Endodermal cell (in vitro differentiated cells): ENCODE measurements at places on chromosomes 16 and 17. TPM values are rescaled to one million over a fixed set of nuclear protein-coding genes. Genes with fewer than 3 reads are reported as not detected.

GRCh38 chr16:50992350-50993032, 158.6 kb downstream of the SALL1 start:
- no peak for DNase-seq
- no peak overlapping the region for H3K4me3 ChIP-seq
- H3K4me1 ChIP-seq = no peaks in the 10 kb centered on the region
- no peaks in the 10 kb centered on the region for H3K27me3 ChIP-seq
- no peak overlapping the region for H3K27ac ChIP-seq
- no peaks in the 10 kb centered on the region for H3K36me3 ChIP-seq

Gene GRAP
- total RNA-seq = 0.15 and 0.45 TPM in 2 replicates

DNA sequence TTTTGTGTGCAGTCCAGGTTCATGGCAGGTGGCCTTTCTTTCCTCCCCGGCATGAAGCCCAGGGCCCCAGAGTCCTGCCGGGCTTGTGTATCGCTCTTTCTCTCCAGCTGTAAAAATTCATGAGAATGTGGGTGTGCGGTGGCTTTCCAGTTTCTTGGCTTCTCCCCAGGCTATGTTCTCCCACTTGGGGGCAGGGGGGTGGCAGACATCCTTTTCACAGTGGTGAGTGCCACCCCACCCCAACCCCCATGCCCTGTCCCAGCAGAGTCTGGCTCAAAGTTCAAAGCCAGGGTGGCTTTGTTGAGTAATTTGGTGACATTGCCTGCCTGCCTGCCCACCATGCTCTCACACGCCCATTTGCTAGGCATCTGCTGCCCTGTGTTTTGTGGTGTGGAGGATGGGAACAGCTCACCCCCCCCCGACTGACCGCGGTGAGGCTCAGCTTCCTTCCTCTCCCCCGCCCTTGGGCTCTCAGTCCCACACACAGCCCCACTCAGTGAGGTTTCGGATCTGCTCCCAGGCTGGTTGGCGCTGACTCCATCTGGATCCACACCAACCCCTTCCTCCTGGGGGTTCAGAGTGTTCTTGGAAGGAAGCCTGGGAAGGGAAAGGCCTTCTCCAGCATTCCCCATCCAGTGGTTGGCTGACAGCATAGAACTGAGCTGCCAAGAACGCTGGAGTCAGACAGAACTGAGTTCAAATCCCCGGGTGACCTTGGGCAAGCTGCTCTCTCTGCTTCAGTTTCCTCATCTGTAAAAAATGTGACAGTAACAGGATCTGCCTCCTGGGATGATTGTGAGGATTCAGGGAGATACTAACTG, 36.0 kb downstream of the CHD9 start:
- peaks cover 6% of the 10 kb centered on the region for H3K36me3 ChIP-seq
- H3K4me3 ChIP-seq = no peak overlapping the region
- H3K27ac ChIP-seq = peak overlapping the region; percentile 89
- peaks cover 18% of the 10 kb centered on the region for H3K27me3 ChIP-seq
- no peak for DNase-seq

Gene SPIRE2
- 7.3 to 14.9 TPM (median 12.9 TPM) in 3 replicates for total RNA-seq

Gene ACAP1
- 8.0 to 12.8 TPM (median 8.4 TPM) in 3 replicates for total RNA-seq

GRCh38 chr16:49849754-49850108, 6.2 kb downstream of the ZNF423 start:
- H3K4me1 ChIP-seq = peaks cover 37% of the 10 kb centered on the region
- H3K36me3 ChIP-seq = no peaks in the 10 kb centered on the region
- peak overlapping the region; percentile 21 for H3K4me3 ChIP-seq
- H3K27ac ChIP-seq = peak overlapping the region; percentile 9

Gene TTYH2
- total RNA-seq = 1.0 to 2.3 TPM (median 1.6 TPM) in 3 replicates

- H3K36me3 ChIP-seq = peaks cover 91% of the 10 kb centered on the region
- no peak overlapping the region for H3K27ac ChIP-seq
- no peaks in the 10 kb centered on the region for H3K4me1 ChIP-seq
- DNase-seq = no peak
Measured at GRCh38 chr17:41989702-41990419, 23.3 kb downstream of the CNP start.

Gene GRAPL
- 0.53 TPM in 1 of 2 replicates, not detected in the other for total RNA-seq

GRCh38 chr17:79322211-79323123, 247.8 kb downstream of the ENGASE start:
- H3K27ac ChIP-seq = no peak overlapping the region
- H3K4me3 ChIP-seq = no peak overlapping the region
- no peak for DNase-seq

GRCh38 chr16:8725513-8726178, 51.2 kb downstream of the ABAT start:
- no peaks in the 10 kb centered on the region for H3K36me3 ChIP-seq
- H3K27me3 ChIP-seq = no peaks in the 10 kb centered on the region
- no peak for DNase-seq
- H3K27ac ChIP-seq = no peak overlapping the region

Gene C17orf100
- total RNA-seq = 2.7 to 4.8 TPM (median 3.1 TPM) in 3 replicates

DNA sequence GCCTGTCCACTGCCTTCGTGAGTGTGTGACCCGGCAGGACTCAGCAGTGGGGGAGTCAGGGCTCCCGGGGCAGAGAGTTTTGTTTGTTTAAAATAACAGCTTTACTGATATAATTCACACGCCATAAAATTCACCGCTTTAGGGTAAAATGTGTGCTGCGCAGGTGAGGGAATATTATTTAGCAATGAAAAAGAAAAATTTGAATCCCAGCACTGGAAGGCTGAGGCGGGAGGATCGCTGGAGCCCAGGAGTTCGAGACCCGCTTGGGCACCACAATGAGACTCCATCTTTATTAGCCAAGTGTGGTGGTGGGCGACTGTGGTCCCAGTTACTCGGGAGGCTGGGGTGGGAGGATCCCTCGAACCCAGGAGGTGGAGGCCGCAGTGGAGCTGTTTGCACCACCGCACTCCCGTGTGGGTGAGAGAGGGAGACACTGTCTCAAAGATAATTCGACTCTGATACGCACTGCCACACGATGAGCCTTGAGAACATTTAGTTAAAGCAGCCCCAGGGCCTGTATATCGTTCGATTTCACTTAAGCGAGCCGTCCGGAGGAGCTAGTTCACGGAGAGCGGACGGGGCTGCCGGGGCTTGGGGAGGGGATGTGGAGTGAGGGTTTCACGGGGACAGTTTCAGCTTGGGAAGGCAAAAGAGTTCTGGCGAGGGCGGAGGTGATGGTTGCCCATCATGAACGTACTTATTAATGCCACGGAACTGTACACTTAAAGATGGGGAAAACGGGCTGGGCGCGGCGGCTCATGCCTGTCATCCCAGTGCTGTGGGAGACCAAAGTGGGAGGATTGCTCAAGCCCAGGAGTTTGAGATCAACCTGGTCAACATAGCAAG, 10.2 kb downstream of the TELO2 start:
- no peaks in the 10 kb centered on the region for H3K4me1 ChIP-seq
- H3K36me3 ChIP-seq = peaks cover 21% of the 10 kb centered on the region
- DNase-seq = no peak

DNA sequence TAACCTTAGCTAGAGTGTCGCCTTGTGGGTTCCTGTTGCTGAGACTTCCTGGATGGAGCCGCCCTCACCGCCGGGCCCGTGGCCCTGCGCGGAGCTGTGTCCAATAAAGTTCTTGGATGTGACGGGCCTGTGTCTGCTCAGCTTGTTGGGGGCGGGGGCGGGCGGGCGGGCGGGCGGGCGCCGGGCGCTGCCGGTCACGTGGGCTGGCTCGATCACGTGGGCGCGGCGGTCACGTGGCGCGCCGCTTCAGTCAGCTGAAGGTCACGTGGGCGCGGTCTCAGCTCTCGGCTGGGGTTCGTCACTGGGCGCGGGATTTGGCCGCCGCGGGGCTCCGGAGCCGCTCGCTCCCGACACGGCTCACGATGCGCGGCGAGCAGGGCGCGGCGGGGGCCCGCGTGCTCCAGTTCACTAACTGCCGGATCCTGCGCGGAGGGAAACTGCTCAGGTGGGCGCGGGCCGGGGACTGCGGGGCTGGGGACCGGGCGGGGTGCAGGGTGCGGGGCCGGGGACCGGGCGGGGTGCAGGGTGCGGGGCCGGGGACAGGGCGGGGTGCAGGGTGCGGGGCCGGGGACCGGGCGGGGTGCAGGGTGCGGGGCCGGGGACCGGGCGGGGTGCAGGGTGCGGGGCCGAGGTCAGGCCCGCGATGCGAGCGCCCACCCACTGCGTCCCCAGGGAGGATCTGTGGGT, at the start of gene AMDHD2:
Gene AMDHD2 (plus strand): TSS at position 275 of the 687 bp plus-strand sequence. CDS start 88 bp downstream, at position 363.
- peak within 1 kb of the TSS; percentile 88 for H3K4me3 ChIP-seq
- peaks cover 10% of the 10 kb centered on the region for H3K4me1 ChIP-seq
- H3K36me3 ChIP-seq = peaks cover 53% of the 10 kb centered on the region
- H3K27ac ChIP-seq = peak within 1 kb of the TSS; percentile 44

DNA sequence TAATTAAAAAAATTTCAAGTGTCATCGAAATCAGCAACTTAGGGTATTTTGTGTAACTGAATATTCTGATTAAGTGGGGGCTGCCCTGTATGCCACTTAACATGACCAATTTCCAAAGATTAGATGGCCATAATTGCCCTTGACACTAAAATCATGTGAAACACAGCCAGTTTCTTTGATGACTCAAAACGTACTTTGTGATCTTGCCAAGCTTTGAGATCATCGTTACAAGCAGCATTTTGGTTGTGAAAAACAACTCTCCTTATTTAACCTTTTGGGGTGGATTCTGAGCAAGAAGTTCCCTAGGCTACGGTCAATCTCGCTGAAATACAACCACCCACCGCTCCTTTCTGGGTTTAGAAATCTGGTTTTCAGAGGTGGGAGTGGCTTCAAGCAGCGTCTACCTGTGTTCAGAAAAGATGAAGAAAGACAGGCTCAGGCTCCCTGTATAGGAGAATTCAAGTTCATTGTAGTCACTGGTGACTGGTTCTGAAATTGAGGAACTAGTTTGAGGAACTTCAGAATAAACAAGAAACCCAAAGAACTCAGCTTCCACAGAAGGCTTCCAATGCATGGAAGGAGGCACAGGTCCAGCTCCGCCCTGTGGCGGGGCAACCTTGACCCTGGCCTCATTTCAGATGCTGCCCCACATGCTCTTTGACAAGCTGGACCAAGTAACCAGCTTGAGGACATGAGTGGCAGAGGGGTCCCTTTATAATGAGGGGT, 9.4 kb downstream of the MAP3K14 start:
- H3K4me3 ChIP-seq = no peak overlapping the region
- DNase-seq = no peak
- no peaks in the 10 kb centered on the region for H3K27me3 ChIP-seq
- H3K27ac ChIP-seq = no peak overlapping the region
- H3K4me1 ChIP-seq = no peaks in the 10 kb centered on the region

DNA sequence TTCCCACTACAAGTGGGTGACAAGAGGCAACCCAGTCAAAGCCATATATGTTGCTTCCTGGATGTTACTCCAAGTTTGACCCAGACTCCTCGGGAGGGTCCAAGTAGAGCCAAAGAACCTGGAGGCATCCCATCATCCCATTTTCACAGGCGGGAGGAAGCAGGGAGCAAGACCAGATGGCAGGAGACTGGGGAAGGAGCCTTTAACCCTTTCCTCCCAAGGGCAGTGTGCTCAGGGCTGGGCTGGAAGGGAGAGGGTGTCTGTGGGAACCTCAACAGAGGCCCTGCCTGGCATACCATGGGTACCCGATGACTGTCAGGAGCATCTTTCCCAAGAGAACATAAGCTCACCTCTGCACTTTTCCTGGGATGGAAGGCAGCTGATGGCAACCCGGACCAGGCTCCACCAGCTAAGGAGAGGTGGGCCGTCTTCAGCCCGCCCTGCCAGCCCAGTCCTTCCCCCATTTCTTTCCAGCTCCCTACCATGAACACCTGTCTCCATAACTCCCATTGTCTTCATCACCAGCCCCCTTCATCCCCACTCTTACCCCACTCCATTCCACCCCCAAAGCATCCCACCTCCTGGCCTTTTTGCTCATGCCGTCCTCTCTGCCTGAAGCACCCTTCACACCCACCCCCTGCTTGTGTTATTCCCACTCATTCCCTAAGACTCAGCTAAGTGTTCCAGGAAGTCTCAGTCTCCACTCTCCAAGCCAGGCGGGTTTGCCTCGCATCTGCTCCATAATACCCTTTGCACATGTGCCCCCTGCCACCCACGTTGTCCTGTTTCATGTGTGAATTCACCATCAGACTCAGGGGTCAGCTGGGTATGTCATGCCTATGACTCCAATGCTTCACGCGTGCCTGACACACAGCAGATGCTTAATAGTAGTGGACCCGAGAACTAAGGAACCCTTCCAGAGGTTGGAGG, 5.9 kb upstream of the SLC16A5 start:
- no peak overlapping the region for H3K27ac ChIP-seq
- no peaks in the 10 kb centered on the region for H3K36me3 ChIP-seq

- H3K4me3 ChIP-seq = no peak overlapping the region
- H3K27ac ChIP-seq = no peak overlapping the region
- no peaks in the 10 kb centered on the region for H3K27me3 ChIP-seq
- no peaks in the 10 kb centered on the region for H3K36me3 ChIP-seq
- no peak for DNase-seq
Measured at GRCh38 chr16:58440131-58440530, 47.9 kb downstream of the GINS3 start.
